Lower leg skin (tissue), 4 donors: ENCODE measurements at places on chromosomes 2 and 18. TPM values are rescaled to one million over a fixed set of nuclear protein-coding genes. Genes with fewer than 3 reads are reported as not detected.
A peak's percentile ranks its signal among the peaks of the same experiment; 100 is the strongest.

Gene MEP1B
- total RNA-seq = not detected

GRCh38 chr2:163182764-163183354 is 344.3 kb upstream of the KCNH7 start:
- no peak for DNase-seq

Gene ABCB11
- total RNA-seq = 0.46 TPM

DNA sequence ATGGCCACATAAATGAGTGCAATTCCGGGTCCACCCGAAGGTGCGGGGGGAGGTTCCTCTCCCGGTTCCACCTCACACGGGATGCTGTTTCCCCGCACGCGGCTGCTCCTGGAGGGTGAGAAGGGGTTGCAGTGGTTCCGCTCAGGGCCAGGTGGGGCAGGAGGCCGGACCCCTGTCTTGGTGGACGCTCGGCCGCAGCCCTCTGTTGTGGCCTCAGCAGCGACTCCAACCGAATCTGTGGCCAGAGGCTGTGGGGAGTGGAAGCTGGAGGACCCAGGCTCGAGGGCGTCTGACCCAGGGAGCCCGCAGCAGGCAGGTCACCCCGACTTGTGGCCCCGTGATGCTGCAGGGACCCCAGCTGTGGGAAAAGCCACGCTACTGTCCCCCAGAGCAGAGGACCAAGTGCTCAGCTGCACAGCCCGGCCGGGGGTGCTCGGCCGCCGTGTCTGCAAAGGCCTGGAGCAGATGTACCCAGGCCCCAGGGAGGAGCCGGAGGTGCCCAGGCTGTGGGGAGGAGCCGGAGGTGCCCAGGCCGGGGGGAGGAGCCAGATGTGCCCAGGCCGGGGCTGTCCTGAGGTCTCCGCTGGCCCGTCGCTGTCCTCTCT is 83.9 kb downstream of the RTP5 start:
- peak; percentile 74 for DNase-seq
